ENCODE measurements at places on chromosomes 6 and 20.
A peak's percentile ranks its signal among the peaks of the same experiment; 100 is the strongest.

GRCh38 chr6:10901770-10902169 lies 14.9 kb downstream of the SYCP2L start:
- DNase-seq: no peak

GRCh38 chr6:23584134-23584763 lies 541.8 kb upstream of the NRSN1 start:
- no peak for DNase-seq

DNA sequence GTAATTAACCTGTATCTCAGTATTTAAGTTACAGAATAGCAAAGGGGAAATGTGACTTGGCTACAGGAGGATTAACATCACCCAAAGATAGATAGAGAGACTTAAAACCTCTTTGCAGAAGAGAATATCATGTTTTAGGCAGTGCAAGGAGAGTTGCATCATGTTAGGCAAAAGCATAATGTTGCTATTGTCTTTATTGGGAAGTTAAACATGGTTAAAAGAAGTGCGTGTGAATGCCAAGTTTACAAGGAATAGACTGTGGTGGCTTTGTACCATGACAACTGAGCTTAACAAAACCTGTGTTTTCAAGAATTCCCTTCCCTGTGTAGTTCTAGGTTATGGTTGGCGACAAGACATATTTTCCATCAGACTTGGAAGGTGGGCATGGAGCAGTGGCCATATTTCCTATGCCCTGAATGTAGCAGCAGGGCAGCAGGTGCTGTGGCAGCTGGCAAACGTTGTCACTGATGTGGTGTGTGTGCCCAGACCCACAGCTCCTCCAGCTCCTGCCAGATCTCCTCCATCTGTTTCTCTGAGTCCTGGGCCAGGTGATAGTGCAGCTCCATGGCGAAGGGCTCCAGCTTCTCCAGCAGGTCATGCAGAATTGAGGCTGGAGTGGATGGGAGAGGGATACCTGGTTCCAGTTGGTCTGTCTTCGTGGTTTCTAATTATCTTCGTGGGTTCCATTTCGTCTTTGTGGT lies 163.3 kb downstream of the QRSL1 start:
- DNase-seq: no peak

GRCh38 chr6:170200458-170200891 lies 90.4 kb downstream of the DLL1 start:
- DNase-seq: no peak

DNA sequence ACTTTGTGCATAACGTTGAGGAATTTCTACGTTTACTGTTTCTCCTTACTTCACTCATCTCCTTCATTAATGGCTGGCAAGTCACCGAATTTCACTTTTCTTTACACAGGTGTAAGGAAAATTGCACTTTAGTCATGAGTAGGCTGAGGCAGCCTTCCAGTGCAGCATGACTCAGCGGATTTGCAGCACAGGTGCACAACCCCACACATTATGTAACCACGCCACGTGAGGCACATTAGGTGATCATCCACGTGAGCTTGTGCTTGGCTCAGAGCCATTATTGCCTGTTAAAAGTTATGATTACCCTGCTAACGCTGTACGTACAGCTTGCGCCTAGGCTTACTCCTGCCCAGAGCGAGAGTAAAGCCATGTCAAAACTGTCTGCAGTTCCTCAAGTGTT lies 158.8 kb downstream of the NKAIN2 start:
- DNase-seq: no peak

GRCh38 chr6:163529605-163530004 lies 115.1 kb downstream of the QKI start:
- DNase-seq: peak; percentile 0

- peak; percentile 77 for DNase-seq
Measured at GRCh38 chr6:166466178-166467122, 83.7 kb upstream of the MPC1 start.

DNA sequence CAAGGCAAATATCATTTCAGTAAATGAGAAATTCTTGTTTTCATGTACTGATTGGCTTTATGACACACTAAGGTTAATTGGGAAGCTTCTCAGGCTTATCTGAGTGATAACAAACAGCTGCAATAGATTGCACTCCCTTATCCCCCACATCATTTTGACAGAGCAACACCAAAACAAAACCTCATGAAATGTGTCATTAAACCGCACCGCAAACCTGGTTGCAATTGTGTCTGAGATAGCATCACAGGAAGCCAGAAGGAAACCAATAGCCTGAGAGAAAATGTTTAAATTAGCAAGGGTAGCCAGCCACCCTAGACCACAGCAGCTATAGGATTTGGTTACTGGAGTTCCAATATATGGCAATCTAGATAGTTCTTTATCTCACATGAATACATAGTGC lies 31.6 kb upstream of the LAMA4 start:
- DNase-seq: no peak

GRCh38 chr6:159693894-159694545 lies 979 bp upstream of the SOD2 start:
- DNase-seq: no peak

- DNase-seq: no peak
Measured at GRCh38 chr20:31819083-31819784, at the start of gene MYLK2. Gene MYLK2, plus strand, starts transcription at chr20:31819356. Its CDS starts 225 bp downstream, at chr20:31819581.

DNA sequence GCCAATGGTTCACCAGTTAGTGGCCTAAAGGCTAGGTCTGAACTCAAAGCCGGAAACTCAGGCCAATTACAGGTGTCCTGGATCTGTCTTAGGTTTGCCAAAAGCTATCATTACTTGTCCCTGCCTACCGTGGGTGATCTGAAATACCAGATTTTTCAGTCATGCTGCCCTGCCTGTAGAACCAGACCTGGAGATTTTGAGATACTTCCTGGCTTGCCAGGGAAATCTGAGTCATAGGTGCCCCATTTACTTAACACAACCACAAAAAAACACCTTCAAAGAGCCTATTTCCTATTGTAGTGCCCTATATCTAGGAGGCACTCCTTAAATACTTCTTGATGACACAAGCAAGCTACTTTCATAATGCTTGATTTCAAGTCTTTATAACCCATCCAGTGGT lies 13.9 kb upstream of the RANBP9 start:
- DNase-seq: peak; percentile 56

GRCh38 chr20:62773845-62774714 lies 22.2 kb upstream of the MRGBP start:
- no peak for DNase-seq

GRCh38 chr6:103677290-103677689 lies 1182.4 kb downstream of the HACE1 start:
- no peak for DNase-seq

DNA sequence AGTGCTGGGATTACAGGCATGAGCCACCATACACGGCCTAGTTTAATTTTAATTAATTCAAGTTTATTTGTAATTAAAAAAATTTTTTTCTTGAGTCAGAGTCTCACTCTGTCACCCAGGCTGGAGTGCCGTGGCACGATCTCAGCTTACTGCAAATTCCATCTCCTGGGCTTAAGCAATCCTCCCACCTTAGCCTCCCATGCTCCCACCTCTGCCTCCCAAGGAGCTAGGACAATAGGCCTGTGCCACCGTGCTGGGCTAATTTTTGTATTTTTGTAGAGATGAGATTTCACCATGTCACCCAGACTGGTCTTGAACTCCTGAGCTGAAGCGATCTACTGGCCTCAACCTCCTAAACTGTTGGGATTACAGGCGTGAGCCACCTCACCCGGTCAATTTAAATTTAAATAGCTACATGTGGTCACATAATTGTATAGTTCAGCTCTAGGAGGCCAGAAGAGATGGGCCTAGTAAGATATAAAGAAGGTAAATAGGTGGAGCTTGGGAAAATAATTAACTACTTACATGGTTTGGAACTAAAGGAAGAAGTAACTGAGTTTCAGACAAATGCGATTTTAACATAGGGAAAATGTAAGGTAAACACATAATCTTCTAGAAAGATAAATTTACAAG lies 220.0 kb upstream of the CITED2 start:
- no peak for DNase-seq

DNA sequence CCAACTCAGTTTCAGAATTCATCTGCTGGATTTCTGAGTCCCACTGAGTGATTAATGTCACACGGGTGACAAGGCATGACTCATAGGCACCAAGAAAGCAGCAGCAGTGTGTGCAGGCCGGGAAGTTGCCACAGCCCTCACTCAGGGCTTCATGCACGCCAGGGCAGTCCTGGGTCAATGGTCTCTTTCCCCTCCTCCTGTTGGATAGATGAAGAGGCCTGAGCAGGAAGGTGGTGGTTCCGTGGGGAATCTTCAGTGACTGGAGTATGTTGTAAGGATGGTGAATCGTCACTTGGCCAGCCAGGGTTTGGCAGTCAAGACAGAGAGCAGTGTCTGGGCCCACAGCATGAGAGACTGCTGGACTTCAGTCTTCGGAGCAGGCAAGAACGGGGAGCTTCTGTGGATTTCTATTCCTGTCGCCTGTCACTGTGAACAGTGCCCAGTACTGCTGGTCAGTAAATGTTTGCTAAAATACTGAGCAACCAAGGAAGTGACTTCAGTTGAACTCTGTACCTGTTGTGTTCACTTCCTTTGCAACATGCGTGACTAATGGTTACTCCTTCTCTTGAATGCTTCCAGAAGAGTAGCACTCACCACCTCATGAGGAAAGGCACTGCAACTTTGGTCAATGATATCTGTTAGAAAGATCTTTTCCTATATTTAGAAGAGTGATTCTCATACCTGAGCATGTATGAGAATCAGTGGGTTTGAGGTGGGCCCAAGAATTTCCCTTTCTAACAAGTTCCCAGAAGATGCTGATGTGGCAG lies 62.0 kb upstream of the CD93 start:
- DNase-seq: peak; percentile 41

GRCh38 chr20:41178495-41178894 lies 41.2 kb downstream of the PLCG1 start:
- DNase-seq: no peak

DNA sequence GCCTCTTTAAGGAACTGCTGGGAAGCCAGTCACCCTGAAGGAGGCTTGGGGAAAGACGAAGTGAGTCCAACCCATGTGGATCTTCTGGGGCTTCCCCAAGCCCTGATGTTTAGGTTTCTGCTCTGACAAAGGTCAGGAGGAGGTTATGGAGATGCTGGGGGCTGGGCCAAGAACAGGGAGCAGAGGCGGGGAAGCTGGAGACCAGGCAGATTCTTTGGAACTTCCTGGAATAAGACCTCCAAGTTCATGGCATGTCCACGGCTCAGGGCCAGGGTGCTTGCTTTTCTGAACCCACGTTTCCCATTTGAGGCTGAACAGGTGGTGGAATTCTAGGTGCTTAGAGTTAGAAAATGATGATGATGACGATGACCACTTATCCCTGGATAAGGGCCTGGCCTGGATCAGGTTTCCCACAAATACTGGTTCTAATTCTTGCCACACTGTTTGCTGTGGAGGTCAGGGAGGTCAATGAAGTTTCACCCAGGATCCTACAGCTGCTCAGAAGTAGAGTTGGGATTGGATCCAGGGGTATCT lies 30.0 kb upstream of the TGM2 start:
- no peak for DNase-seq

GRCh38 chr6:85126485-85127167 lies 323.3 kb upstream of the NT5E start:
- DNase-seq: peak; percentile 35

GRCh38 chr20:3980260-3981131 lies 34.9 kb downstream of the RNF24 start:
- DNase-seq: peak; percentile 26

DNA sequence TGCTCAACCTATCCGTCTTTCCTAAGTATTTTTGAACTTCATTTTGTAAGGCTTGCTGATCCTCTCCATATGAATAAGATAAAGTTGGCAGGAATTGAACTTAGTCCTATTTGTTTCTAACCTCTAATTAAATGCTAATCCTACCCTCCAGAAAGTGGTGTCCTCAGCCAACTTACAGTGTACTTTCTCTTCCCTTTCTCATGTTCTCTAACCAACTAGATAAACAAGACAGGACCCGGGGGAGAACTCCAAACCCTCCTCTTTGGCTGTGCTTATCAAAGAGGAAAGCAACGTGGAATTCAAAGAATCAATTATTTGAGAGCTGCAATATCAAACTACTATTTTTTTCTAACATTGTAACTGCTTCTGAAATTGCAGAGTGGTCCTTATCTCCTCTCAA lies 56.5 kb upstream of the NRSN1 start:
- no peak for DNase-seq

All from H54 (cell line).